Stimulated activated CD4-positive, alpha-beta T cell treated with anti-CD3 and anti-CD28 coated beads, Interleukin-1b, Interleukin-23, amount 100 ng/mL, for 48 hours (primary cell): ENCODE measurements at places on chromosomes 12 and 14.

DNA sequence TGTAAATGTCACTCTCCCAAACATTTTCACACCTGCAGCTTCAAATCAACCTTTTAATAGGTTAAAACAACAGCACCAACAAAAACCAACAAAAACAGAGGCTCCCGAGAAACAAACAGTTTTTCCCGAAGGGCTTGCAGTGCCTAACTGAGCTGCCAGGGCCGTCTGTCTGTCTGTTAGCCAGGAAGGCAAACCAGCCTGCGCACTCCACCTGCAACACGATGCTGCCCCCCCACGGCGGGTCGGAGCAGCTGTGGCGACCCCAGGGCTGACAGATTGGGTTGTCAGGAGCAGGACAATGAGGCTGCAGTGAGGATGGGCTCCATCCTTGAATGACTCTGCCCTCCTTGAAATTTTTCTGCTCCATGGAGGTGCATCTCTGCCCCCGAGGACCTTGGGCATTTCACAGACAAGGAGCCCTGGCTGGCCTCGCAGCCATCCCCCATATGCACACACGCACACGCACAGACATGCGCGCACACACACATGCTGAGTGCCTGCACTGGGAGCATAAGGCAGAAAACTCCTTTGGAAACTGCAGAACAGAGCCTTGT, 2.6 kb downstream of the RTL1 start:
- DNase-seq: peak; percentile 19

DNA sequence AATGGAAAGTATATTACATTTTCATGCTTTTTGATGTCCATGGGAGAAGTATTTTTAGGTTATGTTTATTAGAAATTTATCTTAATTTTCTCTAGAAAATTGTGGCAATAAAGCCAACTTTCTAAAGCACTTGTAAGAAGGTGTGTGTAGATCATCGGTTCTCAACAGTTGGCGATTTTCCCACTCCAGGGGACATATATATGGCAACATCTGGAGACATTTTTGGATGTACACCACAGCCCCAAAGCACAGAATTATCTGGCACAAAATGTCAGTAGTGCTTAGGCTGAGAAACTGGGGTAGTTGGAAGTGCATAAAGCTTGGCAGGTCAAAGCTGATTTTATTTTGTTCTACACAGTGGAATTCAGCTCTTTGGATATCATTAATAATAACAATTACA, 86.9 kb downstream of the FLRT2 start:
- DNase-seq: no peak

DNA sequence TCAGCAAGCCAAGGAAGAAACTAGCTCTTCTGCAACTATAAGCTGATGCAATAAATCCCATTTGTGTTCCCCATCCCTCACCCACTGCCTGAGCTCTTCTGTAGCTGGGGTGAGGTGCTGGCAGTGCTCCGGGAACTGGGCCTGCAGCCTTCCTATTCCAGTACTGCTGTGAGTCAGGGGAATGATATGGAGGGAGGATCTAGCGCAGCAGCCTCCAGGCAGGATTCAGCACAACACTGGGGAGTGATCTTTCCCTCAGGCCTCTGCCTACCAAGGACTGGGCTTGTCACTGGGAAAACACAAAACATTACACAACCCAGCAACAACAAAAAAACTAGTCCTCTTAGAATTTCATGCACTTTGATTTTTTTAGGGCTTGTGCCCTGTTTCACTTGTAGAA, 58.7 kb downstream of the ST8SIA1 start:
- no peak for DNase-seq

DNA sequence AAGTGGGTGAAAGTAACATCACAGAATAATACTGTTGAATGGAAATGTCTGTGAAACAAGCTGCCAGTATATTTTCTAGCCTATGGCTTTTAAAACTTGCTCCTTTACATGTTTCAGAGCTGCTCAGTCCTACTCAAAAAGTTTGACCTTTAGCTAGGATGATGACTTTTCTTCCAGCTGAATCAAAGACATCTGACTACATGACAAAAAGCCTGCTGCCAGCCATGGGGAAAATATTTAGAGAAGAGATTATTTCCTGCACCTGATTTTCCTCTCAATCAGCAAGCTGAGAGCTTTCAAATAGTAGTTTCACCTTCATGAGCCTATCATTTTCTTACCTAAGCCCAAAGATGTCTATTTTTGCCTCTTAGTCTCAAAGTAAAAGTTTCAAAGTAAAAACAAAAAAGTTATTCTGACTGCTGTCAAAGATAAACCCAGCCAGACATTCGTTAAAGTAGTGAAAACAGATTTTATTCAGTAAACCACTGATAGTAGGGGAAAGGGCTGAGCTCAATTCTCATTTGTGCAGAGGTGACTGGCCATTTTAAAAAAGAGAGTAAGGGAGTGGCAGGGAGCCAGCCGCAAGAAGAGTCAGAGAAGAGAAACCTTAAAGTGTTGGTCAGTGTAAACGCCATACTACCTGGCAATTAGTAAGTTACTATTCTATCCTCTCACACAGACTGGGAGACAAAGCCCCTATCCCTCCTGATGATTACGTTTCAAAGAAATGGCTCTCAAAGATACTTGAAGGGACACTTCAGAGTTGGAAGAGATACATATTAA, 2.2 kb downstream of the ATP6V1D start:
- DNase-seq: no peak

GRCh38 chr12:117231750-117232149, 41.5 kb upstream of the FBXO21 start:
- no peak for DNase-seq

DNA sequence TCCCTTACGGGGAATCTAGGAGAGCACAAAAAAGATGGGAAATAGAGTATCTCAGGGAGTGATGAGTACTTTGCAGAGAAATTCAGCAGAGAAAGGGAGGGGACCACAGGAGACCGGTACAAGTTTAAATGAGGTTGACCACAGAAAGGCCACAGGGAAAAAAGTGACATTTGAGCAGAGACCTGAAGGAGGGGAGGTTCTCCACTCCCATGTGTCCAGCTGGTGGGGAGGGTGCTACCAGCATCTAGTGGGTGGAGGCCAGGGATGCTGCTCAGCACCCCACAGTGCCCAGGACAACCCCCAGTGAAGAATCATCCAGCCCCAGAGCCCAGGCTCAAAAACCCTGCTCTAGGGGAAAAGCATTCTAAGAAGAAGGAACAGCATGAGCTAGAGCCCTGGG, 34.6 kb downstream of the TESC start:
- no peak for DNase-seq

DNA sequence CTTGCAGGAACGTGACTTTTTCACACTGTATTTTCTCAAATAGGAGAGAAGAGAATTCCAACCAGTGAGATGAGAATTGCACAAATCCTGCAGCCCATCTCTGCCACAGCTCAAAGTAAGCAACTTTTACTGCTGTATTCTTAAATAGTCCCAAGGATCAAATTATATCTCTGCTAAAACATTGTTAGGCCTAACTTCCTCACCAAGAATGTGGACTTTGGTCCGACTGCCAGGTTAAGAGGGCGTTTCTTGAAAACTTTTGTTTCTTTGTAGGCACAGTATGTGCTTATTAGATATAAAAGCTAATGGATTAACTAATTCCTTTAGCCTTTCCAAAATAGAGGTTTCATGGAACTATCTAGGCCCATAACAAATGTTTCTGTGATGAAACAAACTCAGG, 61.4 kb upstream of the IFNG-AS1 start:
- DNase-seq: no peak

DNA sequence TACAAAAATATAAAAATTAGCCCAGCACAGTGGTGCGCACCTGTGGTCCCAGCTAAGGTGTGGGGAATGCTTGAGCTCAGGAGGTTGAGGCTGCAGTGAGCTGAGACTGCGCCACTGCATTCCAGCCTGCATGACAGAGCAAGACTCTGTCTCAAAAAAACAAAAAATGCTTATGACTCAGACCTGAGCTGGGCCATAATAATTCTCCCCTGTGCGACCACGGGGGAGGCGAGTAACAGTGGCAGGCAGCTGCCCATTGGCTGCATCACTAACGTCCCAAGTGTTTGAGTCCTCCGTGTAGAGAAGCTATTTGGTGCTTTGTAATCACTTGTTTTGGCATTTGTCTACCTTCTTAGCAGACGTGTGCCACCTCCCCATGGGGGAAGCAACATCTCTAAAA, 24.9 kb downstream of the PSMC1 start:
- DNase-seq: no peak

- no peak for DNase-seq
These were observed 15.9 kb upstream of the AEBP2 start for GRCh38 chr12:19423166-19423930.
